Sigmoid colon (tissue), 7 donors: ENCODE measurements at places on chromosomes 7 and 10. TPM values are rescaled to one million over a fixed set of nuclear protein-coding genes. Genes with fewer than 3 reads are reported as not detected.

Gene UNCX
- total RNA-seq = not detected

Gene UCN3
- not detected for total RNA-seq

Gene POMZP3
- total RNA-seq = 8.4 TPM

GRCh38 chr10:6171881-6172695 is 30.6 kb upstream of the PFKFB3 start:
- H3K4me3 ChIP-seq = no peak overlapping the region
- H3K27ac ChIP-seq = peak overlapping the region; percentile 38
- H3K27me3 ChIP-seq = no peaks in the 10 kb centered on the region
- DNase-seq = peak; percentile 84
- peaks cover 51% of the 10 kb centered on the region for H3K4me1 ChIP-seq

GRCh38 chr7:105216786-105217185 is 171.9 kb downstream of the SRPK2 start:
- H3K27me3 ChIP-seq = no peaks in the 10 kb centered on the region
- H3K4me1 ChIP-seq = peaks cover 2% of the 10 kb centered on the region
- no peak overlapping the region for H3K27ac ChIP-seq
- no peak for DNase-seq
- H3K4me3 ChIP-seq = no peak overlapping the region
- no peaks in the 10 kb centered on the region for H3K36me3 ChIP-seq

- no peak for DNase-seq
- no peaks in the 10 kb centered on the region for H3K27me3 ChIP-seq
- no peak overlapping the region for H3K27ac ChIP-seq
- H3K4me1 ChIP-seq = no peaks in the 10 kb centered on the region
- H3K4me3 ChIP-seq = no peak overlapping the region
These were observed 181.4 kb downstream of the CUX1 start for GRCh38 chr7:101998906-101999240.

DNA sequence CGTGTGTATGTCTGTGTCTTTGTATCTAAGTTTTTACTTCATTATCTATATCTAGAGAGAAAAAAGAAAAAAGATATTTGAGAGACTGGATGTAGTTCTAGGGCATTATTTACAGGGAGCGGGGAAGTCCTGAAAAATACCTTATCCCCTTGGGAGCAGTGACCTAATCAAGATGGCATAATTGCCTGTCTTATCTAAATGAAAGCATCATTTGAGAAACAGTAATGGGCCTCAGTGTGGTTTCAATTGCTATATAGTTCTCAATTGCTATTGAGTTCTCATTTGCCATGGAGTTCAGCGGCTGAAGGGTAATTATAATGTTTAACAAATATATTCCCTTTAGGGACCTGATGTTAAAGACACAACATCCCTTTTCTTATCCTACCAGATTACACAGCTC is 216.5 kb downstream of the PLXNA4 start:
- H3K4me1 ChIP-seq = no peaks in the 10 kb centered on the region
- no peak for DNase-seq
- no peaks in the 10 kb centered on the region for H3K27me3 ChIP-seq
